ENCODE measurements at places on chromosomes 3 and 15. TPM values are rescaled to one million over a fixed set of nuclear protein-coding genes. Genes with fewer than 3 reads are reported as not detected.

The PRICKLE2 gene
- not detected for total RNA-seq

The MUSTN1 gene
- total RNA-seq, result 1.5 TPM

- DNase-seq, result no peak
These were observed 89.3 kb upstream of the TRIM42 start for GRCh38 chr3:140588558-140588957.

- no peak for DNase-seq
These were observed 113.6 kb downstream of the PLCL2 start for GRCh38 chr3:16998236-16998923.

DNA sequence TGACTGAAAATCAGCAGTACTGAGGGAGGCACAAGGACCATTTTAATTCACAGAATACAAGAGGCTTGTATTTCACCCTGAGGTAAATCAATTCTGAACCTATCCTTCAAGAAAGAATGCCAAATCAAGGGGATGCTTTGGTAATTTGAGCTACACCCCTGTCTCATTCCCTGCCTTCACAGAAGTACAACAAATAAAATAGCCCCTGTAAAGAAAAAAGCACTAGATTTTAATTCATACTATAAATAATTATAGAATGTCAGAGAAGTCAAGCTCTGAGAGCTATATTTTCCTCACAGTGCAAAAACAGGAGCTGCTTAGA, 249.0 kb downstream of the ISL2 start:
- DNase-seq, result no peak

DNA sequence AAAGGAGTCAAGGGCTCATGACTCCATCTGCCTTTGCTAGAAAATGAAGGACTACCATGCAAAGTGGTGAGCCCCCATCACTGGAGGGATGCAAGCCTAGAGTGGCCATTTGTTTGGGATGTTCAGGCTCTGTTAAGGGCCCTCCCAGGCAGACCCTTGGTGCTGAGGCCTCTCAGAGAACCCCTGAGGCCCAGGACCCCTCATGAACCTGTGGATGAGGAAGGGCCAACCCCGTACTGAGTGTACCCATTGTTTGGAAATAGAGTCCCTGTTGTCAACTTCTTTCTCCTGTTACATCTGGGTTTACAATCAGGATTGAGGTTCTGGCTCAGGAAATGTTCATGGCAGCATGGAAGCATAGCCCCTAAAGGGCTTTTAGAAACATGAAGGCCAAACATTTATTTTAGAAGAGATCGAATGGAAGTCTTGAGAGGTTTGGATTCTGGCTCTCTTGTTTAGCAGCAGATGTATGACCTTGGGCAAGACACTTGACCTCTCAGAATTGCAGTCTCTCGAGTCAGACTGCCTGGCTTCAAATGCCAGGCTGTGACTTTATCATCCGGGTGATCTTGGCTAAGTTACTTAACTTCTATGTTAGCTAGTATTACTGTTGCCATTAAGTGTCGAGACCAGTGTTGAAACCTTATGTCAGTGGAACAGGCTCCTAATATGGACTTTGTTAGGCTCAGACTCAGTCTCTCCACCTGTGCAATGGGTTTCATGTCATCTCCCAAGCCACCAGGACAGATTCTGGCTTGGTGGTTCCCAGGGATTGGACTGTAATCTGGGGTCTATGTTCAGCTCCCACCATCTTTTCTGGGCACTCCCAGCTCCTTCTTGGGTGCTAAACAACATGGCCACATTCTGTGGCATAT, 12.4 kb downstream of the ITGA11 start:
- no peak for DNase-seq

Measured in CD8-positive, alpha-beta memory T cell (primary cell).